CD8-positive, alpha-beta memory T cell (primary cell): ENCODE measurements at places on chromosomes 1 and 21. TPM values are rescaled to one million over a fixed set of nuclear protein-coding genes. Genes with fewer than 3 reads are reported as not detected.
A peak's percentile ranks its signal among the peaks of the same experiment; 100 is the strongest.

Gene VSIG8
- total RNA-seq: not detected

GRCh38 chr1:226215239-226215638, 8.2 kb upstream of the MIXL1 start:
- no peaks in the 10 kb centered on the region for H3K36me3 ChIP-seq
- no peak overlapping the region for H3K27ac ChIP-seq
- H3K4me1 ChIP-seq: no peaks in the 10 kb centered on the region
- H3K4me3 ChIP-seq: no peak overlapping the region

- no peak for DNase-seq
- H3K4me1 ChIP-seq: peaks cover 6% of the 10 kb centered on the region
- H3K27ac ChIP-seq: peak overlapping the region; percentile 65
- H3K27me3 ChIP-seq: no peaks in the 10 kb centered on the region
Observed at GRCh38 chr1:230066031-230066430, 1.0 kb upstream of the GALNT2 start.

Gene UBASH3A
- total RNA-seq: 36.4 TPM

DNA sequence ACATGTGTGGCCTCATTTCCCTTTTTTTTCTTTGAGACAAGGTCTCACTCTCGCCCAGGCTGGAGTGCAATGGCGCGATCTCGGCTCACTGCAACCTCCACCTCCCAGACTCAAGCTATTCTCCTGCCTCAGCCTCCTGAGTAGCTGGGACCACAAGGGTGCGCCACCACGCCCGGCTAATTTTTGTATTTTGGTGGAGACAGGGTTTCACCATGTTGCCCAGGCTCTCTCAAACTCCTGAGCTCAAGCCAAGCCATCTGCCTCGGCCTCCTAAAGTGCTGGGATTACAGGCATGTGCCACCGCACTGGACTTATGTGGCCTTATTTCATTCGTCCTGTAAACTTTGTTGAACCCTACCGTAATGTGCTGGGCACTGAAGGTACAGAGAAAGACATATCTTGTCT, 569 bp upstream of the WARS2 start:
- H3K27ac ChIP-seq: peak overlapping the region; percentile 100
- no peaks in the 10 kb centered on the region for H3K36me3 ChIP-seq
- DNase-seq: peak; percentile 5
- peak overlapping the region; percentile 78 for H3K4me3 ChIP-seq

Gene RAVER2
- total RNA-seq: 6.8 TPM

GRCh38 chr1:234659538-234659937, 49.6 kb upstream of the IRF2BP2 start:
- H3K36me3 ChIP-seq: no peaks in the 10 kb centered on the region
- no peak for DNase-seq
- no peaks in the 10 kb centered on the region for H3K27me3 ChIP-seq
- no peak overlapping the region for H3K27ac ChIP-seq
- H3K4me1 ChIP-seq: no peaks in the 10 kb centered on the region

Gene ATP1A2
- total RNA-seq: not detected

Gene ALG14
- total RNA-seq: 4.6 TPM

DNA sequence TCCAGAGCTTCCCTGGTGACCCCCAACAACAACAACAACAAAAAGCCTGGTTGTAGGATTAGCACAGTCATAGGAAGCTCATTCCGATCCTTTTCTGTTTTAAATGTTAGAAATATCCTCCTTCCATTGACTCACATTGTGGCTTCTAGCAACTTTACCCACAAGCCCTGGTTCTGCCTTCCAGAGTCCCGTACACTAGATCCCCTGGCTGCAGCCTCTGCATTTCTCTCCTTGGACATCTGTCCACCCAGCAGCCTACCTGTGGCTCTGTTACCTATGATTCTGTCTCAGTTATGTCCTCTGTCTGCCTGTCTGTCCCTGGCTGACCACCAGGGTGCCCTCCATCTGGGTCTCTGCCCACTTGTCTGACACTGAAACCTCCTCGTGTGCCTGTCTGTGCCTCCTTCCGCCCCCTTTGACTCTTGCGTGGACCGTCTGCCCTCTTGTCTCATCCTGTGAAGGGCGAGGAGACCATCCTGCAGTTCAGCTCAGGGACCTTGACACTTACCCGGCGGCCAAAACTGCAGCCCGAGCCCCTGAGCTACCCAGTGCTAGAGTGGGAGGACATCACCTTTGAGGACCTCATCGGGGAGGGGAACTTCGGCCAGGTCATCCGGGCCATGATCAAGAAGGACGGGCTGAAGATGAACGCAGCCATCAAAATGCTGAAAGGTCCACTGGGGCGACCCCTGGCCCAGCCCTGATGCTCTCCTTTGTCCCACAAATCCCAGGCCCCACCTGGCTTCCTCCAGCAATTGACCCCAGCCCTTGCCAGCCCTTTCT, 16.1 kb downstream of the TIE1 start:
- no peaks in the 10 kb centered on the region for H3K4me1 ChIP-seq
- H3K27me3 ChIP-seq: no peaks in the 10 kb centered on the region
- no peak overlapping the region for H3K4me3 ChIP-seq
- no peaks in the 10 kb centered on the region for H3K36me3 ChIP-seq
- no peak overlapping the region for H3K27ac ChIP-seq

DNA sequence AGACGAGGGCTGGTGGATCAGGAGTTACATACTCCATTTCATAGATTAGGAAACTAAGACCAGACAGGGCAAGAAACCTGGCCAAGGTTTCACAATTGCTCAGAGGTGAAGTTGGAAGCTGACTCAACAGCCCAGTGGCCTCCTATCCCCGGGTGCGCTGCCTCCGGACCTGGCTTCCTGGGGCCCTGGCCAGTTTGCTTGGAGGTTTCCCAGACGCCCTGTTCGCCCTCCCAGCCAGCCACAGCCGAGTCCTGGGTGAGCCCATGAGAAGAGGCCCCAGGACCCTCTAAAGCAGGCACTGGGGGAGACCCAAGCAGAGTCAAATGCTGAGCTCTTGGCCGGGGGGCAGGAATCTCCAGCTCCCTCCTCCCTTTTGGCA, 180.1 kb downstream of the ZBTB18 start:
- H3K36me3 ChIP-seq: no peaks in the 10 kb centered on the region
- H3K4me3 ChIP-seq: no peak overlapping the region
- H3K27me3 ChIP-seq: no peaks in the 10 kb centered on the region
- H3K4me1 ChIP-seq: no peaks in the 10 kb centered on the region
- no peak overlapping the region for H3K27ac ChIP-seq

Gene AK5
- 0.46 TPM for total RNA-seq
